Right ventricle myocardium inferior (tissue), 1 donor: ENCODE measurements at places on chromosomes 3 and 15. TPM values are rescaled to one million over a fixed set of nuclear protein-coding genes. Genes with fewer than 3 reads are reported as not detected.

GRCh38 chr15:75554717-75555116 lies 24.4 kb downstream of the PTPN9 start:
- DNase-seq: no peak

DNA sequence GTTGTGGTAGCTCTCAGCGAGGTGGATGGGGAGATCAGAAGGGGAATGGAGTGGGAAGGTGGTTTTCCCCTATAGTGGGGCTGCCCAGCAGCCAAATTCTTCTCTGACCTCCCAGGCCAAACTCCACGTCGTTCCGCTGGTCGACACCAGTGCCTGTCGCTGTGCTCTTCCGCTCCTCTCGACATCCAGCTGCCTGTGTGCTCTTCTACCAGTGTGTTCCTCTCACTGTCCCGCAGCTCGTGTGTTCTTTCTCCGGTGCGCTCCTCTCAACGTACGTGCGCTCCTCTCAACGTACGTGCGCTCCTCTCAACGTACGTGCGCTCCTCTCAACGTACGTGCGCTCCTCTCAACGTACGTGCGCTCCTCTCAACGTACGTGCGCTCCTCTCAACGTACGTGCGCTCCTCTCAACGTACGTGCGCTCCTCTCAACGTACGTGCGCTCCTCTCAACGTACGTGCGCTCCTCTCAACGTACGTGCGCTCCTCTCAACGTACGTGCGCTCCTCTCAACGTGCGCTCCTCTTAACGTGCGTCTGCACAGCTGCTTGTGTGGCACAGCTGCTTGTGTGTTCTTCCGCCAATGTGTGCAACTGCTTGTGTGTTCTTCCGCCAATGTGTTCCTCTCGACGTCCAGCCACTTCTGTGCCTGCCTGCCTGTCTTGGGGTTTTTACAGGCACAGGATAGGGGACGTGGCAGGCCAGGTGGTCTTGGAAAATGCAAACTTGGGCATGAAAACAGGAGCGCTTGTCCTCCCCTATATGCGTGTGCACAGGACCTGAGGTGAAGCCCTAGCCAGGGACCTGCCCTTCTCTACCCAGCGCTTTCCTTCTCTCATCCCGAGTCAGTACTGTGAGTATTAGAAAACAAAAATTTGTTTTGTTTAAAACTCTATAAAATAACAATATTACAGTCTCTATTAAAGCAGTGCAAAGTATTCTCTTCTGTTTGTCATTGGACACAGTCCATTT lies 991.1 kb downstream of the GBE1 start:
- DNase-seq: no peak

- DNase-seq: no peak
Observed at GRCh38 chr15:71290002-71290401, 174.7 kb downstream of the THSD4 start.

- DNase-seq: no peak
Observed at GRCh38 chr3:149170672-149171071, 41.2 kb downstream of the HPS3 start.

- DNase-seq: no peak
Observed at GRCh38 chr15:78220713-78221112, 13.7 kb downstream of the ACSBG1 start.

DNA sequence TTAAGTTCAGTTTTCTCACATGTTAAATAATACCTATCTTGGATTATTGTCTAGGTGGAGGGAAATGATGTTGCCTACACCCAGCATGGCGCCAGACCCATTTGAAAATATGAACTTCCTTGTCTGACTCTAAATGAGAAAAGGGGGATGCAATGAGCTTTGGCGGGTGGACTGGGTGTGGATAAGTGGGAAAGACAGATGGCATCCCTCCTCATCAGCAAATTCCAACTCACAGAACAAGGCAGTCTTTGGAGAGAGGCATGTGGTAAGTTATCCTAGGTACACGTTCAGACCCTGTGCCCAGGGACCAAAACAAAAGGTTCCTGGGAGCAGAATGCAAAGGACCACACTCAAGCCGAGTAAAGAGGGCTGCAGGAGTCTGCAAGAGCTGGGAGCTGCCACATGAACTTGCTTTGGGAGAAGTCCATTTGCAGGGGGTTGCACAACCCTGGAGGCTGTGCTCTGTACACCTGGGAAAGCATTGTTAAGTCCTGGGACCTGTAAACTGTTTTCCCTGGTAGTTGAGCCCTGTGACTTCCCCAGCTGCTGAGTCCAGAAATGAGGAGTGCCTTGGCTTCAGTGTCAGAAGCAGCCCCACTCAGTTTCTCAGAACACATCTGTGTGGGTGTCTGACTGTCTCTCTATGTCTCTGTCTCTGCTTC lies 102.3 kb upstream of the TPM1 start:
- no peak for DNase-seq

DAZL gene
- not detected for total RNA-seq

DPPA2 gene
- not detected for total RNA-seq

STAB1 gene
- total RNA-seq: 88.1 TPM
